ENCODE measurements at places on chromosomes 1 and 21.

- DNase-seq, result no peak
Observed at GRCh38 chr1:94992161-94992560, 65.3 kb upstream of the CNN3 start.

DNA sequence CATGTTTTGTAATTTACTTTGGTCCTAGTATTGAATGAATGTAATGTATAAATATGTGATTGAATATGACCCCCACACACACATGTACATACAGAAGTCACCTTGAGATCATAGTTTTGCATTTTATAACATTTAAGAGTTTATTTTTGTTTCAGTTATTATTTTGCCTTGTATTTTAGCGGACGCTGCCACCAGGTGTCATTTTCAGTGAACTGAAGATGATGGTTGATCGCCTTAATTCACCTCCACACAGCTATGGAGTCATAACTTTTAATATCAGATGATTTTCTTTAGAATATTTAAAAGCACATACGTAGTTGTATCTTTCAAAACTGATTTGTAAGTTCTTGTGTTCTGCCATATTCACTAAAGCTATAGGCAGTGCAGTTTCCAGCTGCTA, 130.4 kb downstream of the DYRK1A start:
- no peak for DNase-seq

- DNase-seq, result no peak
Observed at GRCh38 chr1:160519642-160520435, 3.2 kb downstream of the SLAMF6 start.

- no peak for DNase-seq
Observed at GRCh38 chr21:41976611-41977010, 22.8 kb upstream of the C2CD2 start.

DNA sequence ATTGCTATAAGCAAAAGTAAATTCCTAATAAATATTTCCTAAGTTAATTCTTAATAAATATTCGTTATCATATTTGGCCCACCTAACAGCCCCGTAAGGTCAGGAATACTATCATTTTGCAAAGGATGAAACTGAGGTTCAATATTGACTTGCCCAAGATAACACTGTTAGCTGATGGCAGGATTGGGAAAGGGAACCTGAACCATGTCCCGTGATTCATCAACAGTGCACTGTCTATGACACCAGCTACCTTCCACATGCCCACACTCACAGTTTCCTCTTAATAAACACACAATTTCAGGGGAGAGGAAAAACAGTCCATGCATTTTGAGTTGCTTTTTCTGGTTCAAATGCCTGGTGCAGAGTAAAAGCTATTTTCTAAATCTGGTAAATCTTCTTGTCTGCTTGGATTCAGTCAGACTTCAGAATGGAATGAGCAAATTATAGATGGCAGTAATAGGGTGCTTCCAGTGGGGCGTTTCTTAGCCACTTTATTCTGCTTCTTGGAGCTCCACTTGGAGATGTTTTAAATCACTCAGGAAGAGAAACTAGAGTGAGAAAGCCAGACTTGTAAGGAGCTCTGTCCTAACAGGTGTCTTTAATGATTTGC, 354.6 kb downstream of the PDE4B start:
- DNase-seq, result no peak

- DNase-seq, result no peak
Observed at GRCh38 chr1:60228041-60228491, 154.5 kb upstream of the C1orf87 start.

DNA sequence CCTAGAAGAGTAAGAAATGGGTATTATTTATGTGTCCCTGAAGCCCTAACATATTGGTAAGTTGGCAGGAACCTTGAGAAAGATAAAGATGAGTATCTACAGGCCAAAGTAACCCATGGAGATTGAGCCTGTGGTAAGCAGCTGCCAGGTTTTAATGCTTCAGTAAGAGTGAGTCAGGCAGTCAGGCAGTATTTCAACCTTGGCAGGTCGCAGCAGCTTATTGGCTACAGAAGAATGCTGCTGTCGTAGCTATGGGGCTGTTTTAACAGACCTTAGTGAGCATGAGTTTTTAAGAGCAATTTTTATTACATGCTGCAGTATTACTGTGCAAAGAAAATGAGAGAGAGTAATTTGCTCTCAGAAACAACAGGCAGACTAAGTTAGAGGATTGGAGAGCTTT, 10.3 kb upstream of the SLC30A10 start:
- no peak for DNase-seq

GRCh38 chr1:153959454-153959853, 1.0 kb upstream of the CRTC2 start:
- DNase-seq, result no peak

GRCh38 chr1:233655301-233655740, 41.4 kb downstream of the KCNK1 start:
- DNase-seq, result no peak

- no peak for DNase-seq
Observed at GRCh38 chr1:234699795-234700665, 90.1 kb upstream of the IRF2BP2 start.

DNA sequence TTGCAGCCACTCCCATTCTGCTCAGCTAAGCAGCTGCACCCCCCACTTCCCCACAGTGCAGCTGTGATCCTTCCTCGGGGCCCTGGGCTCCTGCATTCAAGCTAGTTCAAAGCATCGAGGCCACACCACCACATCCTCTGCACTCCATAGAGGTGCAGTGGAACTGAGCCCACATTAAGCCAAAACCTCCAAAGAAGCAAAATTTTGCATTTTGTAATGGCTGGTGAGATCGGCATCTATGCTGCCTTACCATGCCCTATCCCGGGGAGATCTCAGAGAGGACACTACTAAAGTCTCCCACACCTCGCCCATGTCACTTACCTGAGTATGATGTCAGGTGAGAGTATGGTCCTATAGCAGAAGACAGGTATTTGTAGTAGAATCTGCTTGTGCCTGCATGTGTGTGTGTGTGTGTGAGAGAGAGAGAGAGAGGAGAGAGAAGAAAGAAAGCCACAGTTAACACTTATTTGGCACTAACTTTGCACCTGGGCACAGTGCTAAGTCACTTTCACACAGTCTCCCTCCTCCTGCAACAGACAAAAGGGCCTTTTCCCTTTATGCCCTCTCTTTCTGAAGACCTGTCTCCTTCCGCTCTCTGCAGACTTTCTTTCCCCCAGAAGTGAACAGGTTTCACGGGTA, 89.8 kb downstream of the KIF14 start:
- DNase-seq, result no peak

DNA sequence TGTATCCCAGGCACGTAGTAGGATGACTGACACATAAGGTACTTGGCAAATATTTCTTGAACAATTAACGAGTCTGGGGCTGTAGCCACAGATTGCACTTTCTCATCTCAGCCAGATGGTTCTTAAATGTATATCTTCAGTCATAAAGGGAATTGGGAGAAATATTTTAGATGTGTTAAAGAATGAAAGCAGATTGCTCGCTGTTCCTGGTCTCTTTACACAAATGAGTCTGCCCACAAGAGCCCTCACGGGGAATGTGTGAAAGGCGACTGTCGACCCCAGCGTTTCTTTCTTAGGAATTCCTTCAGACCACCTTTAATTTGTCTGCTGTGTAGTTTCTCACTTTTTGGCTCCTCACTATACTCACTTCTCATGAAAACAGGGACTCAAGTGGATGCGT, 725 bp downstream of the MT1HL1 start:
- DNase-seq, result no peak

GRCh38 chr1:3762151-3762872, 10.1 kb downstream of the CCDC27 start:
- DNase-seq, result no peak

DNA sequence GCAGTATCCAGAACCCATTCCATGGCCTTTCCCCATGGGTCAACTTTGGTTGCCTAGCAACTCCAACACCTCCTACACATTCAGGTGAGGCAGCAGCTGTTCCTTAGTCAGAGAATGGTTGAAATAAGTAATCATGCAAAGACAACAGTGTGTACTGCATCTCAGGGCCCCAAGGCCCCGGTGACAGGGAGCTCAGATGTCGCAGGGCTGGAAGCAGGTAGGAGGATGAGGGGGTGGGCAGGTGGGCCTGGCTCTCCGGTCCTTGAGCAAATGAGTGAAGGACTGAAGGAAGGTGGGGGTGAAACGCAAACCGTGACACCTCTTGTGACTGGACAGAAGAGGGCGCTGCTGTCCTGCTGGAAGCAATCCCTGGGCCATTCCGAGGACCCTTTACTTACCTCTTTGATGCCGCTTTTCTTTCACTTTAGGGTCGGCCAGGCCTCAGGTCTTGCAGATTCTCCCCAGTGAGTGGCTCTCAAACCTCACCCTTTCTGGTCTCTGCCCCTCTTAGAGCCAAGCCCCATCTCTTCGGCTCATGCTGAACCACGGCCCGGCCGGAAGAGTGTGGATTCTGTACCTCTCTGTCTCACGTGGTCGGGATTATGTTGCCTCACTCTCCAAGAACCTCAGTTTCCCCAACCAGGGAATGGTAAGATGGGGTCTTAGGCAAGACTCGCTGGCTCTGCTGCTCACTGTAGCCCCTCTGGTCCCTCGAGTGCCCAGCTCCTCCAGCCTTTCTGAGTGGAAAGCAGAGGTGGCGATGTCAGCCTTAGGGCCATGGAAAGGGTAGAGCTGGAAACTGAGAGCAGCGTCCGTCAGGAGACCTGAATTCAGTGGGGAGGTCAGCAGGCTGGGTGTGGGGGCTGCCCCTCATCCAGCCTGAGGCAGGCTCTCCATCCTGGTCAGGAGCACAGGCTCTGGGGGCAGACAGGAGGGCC, 5.6 kb upstream of the KCNA10 start:
- DNase-seq, result peak; percentile 53

- DNase-seq, result no peak
Observed at GRCh38 chr1:109466452-109467300, at the start of gene SYPL2. SYPL2 (plus strand) TSS chr1:109466546; CDS start chr1:109466844, 298 bp downstream.

DNA sequence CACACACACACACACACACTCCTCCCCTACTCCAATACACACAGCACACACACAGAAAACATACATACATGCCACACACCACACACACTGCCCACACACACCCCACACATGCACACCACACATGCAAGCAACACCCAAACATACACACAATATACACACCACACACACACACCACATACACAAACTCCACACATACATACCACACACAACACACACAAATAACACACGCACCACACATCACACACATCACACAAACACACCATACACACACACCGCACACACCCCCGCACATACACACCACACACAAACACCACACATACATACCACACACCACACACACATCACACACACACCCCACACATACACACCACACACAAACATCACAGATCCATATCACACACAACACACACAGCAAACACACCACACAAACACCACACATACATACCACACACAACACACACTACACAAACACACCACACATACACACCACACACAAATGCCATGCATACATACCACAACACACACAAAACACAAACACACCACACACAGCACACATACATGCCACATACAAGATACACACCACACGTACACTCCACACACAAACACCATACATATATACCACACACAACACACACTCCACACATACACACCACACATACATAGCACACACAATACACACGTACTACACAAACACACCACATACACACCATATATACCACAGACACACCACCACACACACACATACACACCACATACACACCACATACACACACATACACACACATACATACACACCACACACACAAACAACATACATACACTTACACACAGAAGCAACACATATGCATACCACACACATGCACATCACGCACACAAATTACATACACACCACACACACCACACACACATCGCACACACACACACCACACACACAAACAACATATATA, 932 bp upstream of the RAB7B start:
- no peak for DNase-seq

DNA sequence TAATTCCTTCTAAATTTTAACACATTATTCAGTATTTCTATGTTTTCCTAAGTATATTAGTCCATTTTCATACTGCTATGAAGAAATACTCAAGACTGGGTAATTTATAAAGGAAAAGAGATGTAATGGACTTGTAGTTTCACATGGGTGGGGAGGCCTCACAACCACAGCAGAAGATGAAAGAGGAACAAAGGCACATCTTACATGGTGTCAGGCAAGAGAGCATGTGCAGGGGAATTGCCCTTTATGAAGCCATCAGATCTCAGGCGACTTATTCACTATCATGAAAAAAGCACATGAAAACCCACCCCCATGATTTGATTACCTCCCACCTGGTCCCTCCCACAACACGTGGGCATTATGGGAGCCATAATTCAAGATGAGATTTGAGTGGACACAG, 15.6 kb downstream of the GBP5 start:
- no peak for DNase-seq

GRCh38 chr1:205441716-205442050, 14.2 kb downstream of the BLACAT1 start:
- no peak for DNase-seq

- DNase-seq, result no peak
Observed at GRCh38 chr1:11142618-11143391, 43.1 kb upstream of the EXOSC10 start.

- DNase-seq, result no peak
Observed at GRCh38 chr1:107785496-107786202, 179.3 kb downstream of the VAV3 start.

GRCh38 chr1:201964261-201964660, 9.0 kb downstream of the TIMM17A start:
- DNase-seq, result no peak

DNA sequence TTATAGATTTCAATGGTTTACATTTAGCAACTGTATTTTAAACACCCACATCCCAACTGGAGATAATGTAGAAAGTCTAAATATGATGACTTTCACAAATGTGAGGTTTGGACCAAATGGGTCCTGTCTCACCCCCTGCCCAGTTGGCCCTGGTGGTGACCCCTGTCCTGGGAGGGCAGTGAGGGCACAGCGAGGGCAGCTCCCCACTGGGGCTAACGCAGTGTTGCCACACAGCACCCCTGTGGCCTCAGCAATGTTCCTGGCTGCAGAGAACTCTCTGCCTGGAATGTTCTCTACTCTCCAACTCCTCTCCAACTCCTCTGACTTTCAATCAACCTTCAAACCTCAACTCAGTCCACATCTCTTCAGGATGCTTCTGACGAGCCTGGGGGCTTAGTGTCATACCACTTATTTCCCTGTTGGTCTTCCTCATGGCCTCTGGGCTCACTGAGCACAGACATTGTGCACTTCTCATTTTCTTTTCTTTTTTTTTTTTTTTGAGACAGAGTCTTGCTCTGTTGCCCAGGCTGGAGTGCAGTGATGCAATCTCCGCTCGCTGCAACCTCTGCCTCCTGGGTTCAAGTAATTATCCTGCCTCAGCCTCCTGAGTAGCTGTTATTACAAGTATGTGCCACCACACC, 25.8 kb downstream of the KCNA10 start:
- DNase-seq, result no peak

- DNase-seq, result no peak
Observed at GRCh38 chr1:173616859-173617258, 14.0 kb upstream of the SLC9C2 start.

- DNase-seq, result no peak
Observed at GRCh38 chr1:199687321-199687720, 340.2 kb upstream of the NR5A2 start.

Measured in spinal cord (tissue), 10 donors.